ENCODE measurements at places on chromosomes 12 and 14. TPM values are rescaled to one million over a fixed set of nuclear protein-coding genes. Genes with fewer than 3 reads are reported as not detected.

Gene GUCY2C
- total RNA-seq, result not detected

Gene B4GALNT3
- total RNA-seq, result 3.3 TPM

- H3K27ac ChIP-seq, result no peak overlapping the region
- no peak overlapping the region for H3K4me3 ChIP-seq
- no peak for DNase-seq
- H3K36me3 ChIP-seq, result no peaks in the 10 kb centered on the region
- peaks cover 4% of the 10 kb centered on the region for H3K4me1 ChIP-seq
Measured at GRCh38 chr12:40911676-40912075, 219.4 kb downstream of the CNTN1 start.

DNA sequence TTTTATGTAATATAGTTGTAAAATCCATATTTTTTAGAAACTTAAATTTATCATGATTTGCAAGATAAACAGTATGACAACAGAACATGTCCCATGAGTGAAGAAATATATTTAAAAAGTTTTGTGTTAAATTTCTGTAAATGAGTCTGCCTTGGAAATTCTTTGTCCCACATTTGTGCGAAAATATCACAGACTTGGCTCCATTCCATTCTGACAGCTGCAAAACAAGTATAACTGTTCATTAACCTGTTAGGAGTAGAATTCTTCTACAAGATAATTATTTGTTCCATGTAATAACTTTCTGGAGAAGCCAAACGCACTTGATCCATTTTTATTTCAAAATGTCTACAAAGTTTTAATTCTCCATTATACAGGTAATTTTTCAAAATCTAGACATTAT lies 37.9 kb downstream of the MDM1 start:
- no peaks in the 10 kb centered on the region for H3K27me3 ChIP-seq
- H3K36me3 ChIP-seq, result no peaks in the 10 kb centered on the region
- no peaks in the 10 kb centered on the region for H3K4me1 ChIP-seq

- no peaks in the 10 kb centered on the region for H3K36me3 ChIP-seq
- no peak overlapping the region for H3K27ac ChIP-seq
- H3K4me3 ChIP-seq, result no peak overlapping the region
- H3K27me3 ChIP-seq, result peaks cover 4% of the 10 kb centered on the region
- no peaks in the 10 kb centered on the region for H3K4me1 ChIP-seq
Measured at GRCh38 chr14:24388474-24389179, 10.2 kb upstream of the NYNRIN start.

All from glutamatergic neuron (in vitro differentiated cells).